Stimulated activated naive CD8-positive, alpha-beta T cell treated with anti-CD3 and anti-CD28 coated beads, Interleukin-15, amount 100 ng/mL, for 72 hours (primary cell): ENCODE measurements at places on chromosomes 16 and 17.

GRCh38 chr17:31631766-31632165 lies 227.3 kb downstream of the COPRS start:
- DNase-seq = no peak

GRCh38 chr17:71667661-71668060 lies 453.2 kb upstream of the SOX9 start:
- DNase-seq = no peak

- DNase-seq = peak; percentile 74
Measured at GRCh38 chr17:78474614-78475146, 96.2 kb downstream of the PGS1 start.

DNA sequence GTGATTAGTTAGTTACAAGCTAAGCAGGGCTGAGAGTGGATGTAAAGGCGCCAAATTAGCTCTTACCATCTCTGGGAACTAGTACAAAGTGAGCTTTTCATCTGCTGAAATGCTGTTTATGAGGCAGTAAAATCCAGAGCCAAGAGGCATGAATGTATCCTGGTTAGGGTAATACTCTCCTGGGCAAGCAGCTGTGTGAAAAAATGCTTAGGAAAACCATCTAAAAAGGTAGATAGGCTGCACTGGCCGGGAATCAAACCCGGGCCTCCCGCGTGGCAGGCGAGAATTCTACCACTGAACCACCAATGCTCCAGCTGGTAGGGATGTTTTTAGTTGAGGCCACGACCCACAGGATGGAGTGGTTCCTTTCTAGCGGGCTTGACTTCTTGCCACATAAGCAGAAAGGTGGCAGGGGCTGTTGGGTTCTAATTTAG lies 23.0 kb downstream of the VAC14 start:
- no peak for DNase-seq

DNA sequence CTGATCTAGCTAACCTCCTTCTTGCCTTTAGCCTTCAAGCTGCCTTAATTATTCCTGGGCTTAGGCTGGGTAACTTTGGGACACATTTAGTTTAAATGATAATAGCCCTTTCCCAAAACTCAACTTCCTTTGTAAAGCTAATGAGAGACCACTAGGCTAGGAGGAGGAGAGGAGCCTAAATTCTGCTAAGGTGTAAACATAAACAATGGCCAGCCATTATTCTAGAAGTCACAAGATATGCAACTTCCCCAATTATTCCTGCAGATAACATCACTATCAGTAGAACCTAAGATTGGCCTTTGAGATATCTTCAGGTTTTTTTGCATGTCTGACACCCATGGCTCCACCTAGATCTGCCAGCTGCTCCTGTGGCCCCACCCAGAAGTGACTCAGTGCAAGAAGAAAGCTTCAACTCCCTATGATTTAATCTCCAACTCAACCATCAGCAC lies 131.2 kb upstream of the FAM20A start:
- DNase-seq = no peak

DNA sequence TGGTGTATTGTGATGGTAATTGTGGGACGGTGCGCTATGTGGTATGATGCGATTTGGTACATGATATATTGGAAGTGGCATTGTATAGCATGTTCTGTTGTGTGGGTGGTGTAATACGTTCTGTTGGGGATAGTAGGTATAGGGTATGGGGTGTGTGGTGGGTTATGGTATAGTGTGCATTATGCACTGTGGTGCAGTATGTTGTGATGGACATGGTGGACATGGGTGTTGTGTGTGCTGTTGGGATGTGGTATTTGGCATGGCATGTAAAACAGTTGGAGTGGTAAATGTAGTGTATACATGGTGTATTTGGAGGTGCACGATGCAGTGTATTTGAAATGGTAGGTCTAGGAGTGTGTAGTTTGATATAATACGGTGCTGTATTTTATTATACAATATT lies 170.6 kb upstream of the CNTNAP4 start:
- DNase-seq = no peak

DNA sequence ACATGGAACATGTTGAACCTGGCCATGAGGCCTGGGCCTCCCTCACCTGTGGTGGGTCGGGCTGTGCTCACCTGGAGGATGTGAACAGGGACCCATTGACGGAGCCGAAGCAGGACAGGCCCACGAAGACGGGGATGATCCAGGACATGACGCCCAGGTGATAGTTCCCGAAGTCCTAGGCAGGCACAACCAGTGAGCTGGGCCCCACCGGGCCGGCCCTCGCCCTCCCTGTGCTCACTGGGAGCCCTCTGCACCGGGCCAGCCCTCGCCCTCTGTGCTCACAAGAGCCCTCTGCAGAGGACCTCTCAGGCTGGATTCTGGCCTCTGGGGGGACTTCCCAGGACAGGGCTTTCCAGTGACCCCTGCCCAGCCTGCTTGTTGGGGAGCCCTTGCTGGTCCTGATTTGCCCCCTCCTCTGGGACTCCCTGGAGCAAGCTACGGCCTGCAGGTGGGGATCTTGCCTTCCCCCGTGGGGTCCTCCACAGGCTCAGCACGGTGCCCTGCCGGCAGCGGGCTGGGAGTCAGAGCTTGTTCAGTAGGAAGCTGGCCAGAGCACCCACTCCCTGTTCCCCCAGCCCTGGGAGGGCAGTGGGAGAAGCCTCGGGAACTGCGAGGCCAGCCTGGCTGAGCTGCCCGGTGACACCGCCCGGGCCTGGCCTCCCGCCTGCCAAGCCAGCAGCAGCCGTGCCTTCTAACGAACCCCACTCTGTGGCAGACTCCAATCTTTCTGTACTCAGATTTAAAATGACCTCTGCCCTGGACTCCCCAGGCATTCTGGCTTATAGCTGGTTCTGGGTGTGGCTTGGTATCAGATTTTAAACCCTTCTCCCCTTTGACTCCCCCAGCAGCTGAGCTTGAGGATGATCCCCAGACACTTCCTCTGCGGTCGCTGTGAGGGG lies 30.4 kb downstream of the SLC7A5 start:
- no peak for DNase-seq

DNA sequence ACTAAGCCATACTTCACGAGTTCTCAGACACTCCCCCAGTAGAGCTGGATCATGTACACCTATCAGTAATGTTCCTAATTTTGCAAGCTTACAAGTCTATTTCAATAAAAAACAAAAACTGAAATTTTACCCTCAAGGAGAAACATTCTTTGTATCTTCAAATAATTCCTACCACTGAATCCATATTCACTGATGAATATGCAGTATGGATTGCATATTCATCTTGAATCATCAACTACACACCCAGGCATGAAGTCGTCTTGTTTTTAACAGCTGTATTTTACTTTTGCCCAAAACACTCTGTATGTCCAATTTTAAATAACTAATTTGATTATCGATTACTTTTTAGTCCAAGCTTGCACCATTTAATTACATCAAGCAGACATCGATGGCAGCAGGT lies 31.8 kb downstream of the ZDHHC7 start:
- DNase-seq = no peak

DNA sequence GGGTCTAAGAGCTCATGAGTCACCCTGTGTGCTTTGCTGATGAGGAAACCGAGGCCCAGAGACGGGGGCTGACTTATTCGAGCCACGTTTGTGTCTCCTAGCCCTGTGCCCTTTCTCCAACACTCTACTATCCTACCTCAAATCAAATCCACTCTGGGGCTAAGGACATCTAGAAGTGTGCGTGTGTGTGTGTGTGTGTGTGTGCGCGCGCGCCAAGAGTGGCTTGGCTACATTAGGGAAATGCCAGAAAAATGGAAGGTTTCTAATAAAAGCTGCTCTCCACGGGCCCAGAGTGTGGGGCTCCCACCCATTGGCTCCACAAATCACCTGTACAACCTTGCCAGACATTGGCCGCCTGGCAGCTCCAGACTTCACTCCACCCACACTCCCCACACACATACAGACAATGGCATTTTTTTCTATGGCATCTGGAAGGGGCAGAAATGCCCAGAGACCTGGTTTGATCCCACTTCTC lies 30.3 kb upstream of the PHOSPHO1 start:
- no peak for DNase-seq

DNA sequence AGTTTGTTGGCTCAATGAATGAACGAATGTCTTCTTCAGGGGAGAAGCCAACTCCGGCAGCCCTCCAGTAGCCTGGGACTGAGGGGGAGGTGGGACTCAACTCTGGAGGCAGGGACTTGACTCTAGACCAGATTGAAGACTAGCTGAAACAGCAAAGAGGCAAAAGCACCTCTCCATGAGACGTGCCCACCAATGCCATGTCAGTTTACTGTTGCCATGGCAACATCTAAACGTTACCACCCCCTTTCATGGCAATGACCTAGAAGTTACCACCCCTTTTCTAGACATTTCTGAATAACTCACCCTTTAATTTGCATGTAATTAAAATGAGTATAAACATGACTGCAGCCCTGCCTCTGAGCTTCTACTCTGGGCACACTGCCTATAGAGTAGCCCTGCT lies 91.8 kb downstream of the ASIC2 start:
- DNase-seq = no peak

DNA sequence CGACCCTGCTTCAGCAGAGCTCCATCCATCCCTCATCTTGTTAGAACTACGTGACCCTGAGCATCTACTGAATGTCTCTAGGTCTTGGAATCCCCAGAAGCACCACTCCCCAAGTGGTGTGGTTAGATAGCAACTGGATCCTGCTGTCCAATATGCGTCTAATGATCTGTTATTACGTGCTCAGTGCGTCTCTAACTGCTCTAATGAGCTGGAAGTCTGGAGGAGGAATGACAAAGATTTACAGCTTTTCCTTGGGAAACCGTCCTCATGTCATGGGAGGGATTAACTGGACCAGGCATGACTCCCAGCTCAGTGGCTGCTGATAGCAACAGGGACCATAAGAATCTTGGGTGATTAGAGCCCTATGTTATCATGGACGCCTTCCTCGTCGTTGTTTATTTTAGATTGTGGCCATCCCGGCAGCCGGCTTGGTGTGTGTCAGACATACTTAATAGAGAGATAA lies 150.9 kb downstream of the HS3ST3B1 start:
- no peak for DNase-seq

GRCh38 chr17:40415390-40415789 lies 2.3 kb downstream of the TOP2A start:
- DNase-seq = no peak

- DNase-seq = no peak
Measured at GRCh38 chr17:67520252-67520906, 143.3 kb downstream of the PITPNC1 start.

GRCh38 chr17:3817851-3818605 lies 17.0 kb upstream of the ITGAE start:
- DNase-seq = no peak

- no peak for DNase-seq
Measured at GRCh38 chr17:9537177-9537776, 38.3 kb downstream of the STX8 start.

GRCh38 chr16:65111306-65111705 lies 10.6 kb downstream of the CDH11 start:
- no peak for DNase-seq

- no peak for DNase-seq
Measured at GRCh38 chr17:74410001-74410443, 21.9 kb upstream of the GPRC5C start.

- DNase-seq = peak; percentile 68
Measured at GRCh38 chr17:2396568-2397246, 4.2 kb downstream of the MNT start.

GRCh38 chr17:7262192-7262934 lies at the start of gene CLDN7:
Gene CLDN7 (minus strand): TSS chr17:7262478. CDS start chr17:7262043, 435 bp downstream.
- DNase-seq = no peak

GRCh38 chr16:67013823-67014633 lies 14.9 kb upstream of the CBFB start:
- peak; percentile 87 for DNase-seq

- no peak for DNase-seq
Measured at GRCh38 chr16:69106491-69107315, 1.2 kb downstream of the HAS3 start.

DNA sequence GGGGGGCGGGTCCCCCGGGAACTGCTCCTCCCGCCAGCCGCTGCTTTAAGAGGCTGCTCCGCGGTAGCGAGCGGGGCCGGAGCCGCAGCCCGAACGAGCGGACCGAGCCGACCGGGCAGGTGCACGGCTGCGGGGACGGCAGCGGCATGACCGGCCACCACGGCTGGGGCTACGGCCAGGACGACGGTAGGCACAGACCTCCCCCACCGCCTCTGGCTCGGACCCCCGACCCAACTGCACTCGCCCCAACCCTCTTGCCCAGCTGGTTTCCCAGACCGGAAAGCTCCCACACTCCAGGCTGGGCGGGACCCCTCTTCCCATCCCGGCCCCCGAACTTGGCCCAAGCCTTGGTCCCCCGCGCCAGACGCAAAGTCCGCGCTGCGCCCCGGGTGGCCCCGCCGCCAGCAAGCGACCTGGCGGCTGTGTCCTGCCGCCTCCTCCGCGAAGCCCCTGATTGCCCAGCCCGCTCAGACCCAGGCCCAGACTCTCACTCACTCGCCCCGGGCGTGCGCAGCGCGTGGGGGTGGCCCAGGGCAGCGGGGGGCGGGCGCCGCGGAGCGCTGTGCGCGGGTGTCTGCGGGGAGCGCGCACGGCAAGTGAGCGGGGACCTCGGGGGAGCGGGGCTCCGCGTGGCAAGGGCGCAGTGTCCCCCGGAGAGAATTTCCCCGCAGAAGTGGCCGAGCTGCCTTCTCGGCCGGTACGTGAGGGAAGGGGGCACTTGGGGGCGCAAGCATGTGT lies at the start of gene CA7:
Gene CA7 (plus strand): TSS at position 73 of the 738 bp plus-strand sequence. CDS start 74 bp downstream, at position 147.
- DNase-seq = no peak

GRCh38 chr17:82330322-82331239 lies 3.0 kb downstream of the SECTM1 start:
- no peak for DNase-seq

DNA sequence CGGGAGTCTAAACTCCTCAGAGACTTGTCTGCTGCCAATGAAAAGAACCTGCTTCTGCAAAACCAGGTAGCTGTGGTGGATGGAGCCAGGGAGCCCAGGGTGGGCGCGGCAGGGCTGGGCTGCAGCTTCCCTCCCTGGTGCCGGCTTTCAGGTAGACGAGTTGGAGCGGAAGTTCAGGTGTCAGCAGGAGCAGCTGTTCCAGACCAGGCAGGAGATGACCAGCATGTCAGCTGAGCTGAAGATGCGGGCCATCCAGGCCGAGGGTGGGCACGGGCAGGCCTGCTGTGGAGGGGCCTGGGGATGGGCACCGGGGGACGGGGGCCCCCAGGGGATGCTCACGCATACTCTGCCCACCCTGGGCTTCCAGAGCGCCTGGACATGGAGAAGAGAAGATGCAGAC lies 3.2 kb upstream of the RAC3 start:
- no peak for DNase-seq
